ENCODE measurements at places on chromosomes 3 and 15.
A peak's percentile ranks its signal among the peaks of the same experiment; 100 is the strongest.

- DNase-seq: no peak
Measured at GRCh38 chr3:105490045-105490444, 123.3 kb downstream of the ALCAM start.

- DNase-seq: no peak
Measured at GRCh38 chr3:112965656-112966055, 9.2 kb downstream of the CD200R1 start.

GRCh38 chr15:68620721-68621527 is 42.1 kb downstream of the CORO2B start:
- DNase-seq: peak; percentile 67

DNA sequence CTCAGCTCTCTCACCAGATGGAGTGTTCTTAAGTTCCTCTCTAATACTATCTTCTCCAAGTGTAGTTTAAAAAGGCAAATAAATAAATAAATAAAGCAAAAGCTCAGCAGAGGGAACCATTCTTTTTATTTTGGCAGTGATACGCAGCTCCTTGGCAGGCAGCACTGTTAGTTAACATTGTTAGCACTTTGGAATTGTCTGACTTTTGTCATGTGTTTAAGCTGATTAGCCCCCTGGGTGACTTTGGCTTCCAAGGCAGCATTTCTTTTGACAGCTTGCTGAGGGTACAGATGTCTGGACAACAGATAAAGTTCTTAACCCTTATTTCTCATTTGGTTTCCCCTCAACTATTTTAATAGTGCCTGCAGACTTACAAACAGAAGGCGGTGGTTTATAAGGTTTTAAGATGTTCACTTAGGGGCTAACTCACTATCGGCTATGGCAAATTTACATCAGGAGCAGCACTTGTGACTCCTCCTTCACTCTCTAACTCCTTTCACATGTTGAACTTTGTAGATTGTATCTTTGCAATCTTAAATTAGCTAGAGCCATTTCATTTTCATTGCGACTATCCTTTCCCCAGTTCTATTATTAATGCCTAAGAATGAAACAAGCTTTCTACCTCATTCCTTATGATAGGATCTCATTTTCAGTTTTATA is 213.4 kb downstream of the ZBBX start:
- no peak for DNase-seq

DNA sequence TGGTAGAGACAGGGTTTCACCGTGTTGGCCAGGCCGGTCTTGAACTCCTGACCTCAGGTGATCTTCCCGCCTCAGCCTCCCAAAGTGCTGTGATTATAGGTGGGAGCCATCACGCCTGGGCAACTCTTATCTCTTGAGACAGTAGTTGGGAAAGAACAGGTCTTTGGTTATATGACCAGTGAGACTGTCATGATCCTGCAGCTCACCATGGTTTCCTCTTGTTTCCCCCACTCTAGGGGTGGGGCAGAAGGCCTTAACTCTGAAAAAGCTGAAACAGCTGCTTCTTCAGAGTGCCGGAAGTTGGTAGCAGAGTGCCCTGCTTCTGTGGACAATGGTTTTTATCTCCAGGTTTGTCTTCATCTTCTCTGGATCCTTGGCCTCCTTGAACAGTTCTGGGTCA is 4.7 kb upstream of the TYRO3 start:
- DNase-seq: no peak

All from non-pigmented ciliary epithelial cell (primary cell).